ENCODE measurements at places on chromosomes 2 and 18.

- DNase-seq, result no peak
Measured at GRCh38 chr2:225137971-225138370, 95.7 kb upstream of the DOCK10 start.

DNA sequence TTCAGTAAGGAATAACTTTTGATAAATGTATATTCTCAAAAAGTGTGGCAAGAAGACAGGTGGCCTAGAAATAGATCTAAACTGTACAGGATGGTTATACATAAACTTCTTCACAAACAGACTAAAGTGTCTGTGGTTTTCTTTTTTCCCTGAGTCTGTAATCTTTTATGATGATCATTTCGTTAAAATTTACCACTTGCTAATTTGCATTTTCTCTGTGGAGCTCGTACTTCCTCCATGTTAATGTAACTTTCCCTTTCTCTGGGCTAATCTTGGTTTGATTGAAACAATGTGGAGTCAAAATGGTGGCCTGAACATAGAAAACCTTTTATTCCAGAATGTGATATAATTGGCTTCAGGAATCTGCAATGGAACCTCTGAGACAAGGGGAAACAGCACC lies 166.2 kb downstream of the FTCDNL1 start:
- DNase-seq, result no peak

DNA sequence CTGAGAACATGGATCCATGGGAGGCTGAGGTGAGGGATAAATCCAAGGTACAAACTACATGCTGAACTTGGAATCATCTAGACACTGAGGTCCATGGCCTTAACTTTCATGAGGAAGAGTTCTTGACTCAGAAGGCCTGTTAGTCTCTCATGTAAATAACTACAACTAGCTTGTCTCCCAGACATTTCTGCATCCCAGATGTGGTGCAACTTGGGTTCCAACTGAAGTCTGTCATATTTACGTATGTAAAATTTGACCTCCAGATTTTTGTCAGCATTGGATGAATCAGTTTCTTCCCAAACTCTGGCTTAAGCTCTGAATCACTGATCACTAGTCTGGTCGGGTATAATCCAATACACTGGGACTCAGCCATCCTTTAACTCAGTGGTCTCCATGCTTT lies 306.9 kb downstream of the PDE11A start:
- no peak for DNase-seq

DNA sequence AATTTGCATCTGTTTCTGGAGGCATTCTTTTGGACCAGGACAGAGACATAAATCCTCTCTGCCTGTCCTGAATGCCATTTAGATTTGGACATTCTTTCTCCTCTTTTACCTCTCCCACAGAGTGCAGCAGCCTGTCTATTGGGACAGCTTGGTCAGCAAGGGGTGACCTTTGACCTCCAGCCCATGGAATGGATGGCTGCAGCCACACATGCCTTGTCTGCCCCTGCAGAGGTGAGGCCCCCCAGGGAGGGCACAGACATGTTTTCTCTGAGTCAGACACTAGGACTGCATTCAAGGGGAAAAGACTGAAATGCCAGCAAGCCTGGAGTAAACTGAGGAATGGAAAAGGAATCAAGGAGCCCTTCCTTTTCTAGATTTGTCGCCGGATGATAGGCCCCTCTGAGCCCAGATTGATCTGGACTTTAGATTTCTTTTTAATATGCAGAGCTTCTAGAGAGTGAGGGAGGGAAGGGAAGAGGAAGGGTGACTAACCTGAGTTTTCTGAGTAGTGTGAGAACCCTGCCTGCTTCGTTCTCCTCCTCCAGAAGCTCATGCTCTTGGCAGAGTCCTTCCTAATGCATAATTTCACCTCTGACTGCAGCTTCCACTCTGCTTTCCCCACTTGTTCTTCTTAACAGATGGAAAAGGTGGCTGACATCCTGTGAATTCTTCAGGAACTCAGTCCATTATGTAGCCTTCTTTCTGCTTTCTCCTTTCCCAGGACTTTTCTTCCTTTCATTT lies 16.1 kb upstream of the TTLL4 start:
- DNase-seq, result no peak

DNA sequence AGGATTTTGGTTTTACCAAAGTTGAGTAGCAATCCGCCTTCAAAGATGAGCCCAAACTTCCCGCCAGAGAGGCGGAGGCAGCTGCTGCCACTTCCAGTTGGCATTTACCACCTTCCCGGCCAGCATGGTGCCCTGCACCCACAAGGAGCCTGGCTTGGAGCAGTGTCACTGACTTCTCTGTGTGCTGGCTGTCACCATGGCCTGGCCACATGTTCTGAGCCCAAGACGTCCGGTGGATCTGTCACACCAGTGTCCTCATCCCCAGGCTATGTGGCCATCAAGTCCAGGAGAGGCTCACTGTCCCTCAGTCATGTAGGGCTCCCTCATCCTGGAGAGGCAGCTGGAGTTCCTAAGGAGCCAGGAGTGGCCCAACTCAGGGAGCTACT lies 100.6 kb downstream of the ACKR3 start:
- DNase-seq, result no peak

GRCh38 chr2:27408601-27409320 lies 630 bp downstream of the PPM1G start:
- DNase-seq, result no peak

GRCh38 chr2:240573071-240573515 lies 4.8 kb downstream of the RNPEPL1 start:
- no peak for DNase-seq

DNA sequence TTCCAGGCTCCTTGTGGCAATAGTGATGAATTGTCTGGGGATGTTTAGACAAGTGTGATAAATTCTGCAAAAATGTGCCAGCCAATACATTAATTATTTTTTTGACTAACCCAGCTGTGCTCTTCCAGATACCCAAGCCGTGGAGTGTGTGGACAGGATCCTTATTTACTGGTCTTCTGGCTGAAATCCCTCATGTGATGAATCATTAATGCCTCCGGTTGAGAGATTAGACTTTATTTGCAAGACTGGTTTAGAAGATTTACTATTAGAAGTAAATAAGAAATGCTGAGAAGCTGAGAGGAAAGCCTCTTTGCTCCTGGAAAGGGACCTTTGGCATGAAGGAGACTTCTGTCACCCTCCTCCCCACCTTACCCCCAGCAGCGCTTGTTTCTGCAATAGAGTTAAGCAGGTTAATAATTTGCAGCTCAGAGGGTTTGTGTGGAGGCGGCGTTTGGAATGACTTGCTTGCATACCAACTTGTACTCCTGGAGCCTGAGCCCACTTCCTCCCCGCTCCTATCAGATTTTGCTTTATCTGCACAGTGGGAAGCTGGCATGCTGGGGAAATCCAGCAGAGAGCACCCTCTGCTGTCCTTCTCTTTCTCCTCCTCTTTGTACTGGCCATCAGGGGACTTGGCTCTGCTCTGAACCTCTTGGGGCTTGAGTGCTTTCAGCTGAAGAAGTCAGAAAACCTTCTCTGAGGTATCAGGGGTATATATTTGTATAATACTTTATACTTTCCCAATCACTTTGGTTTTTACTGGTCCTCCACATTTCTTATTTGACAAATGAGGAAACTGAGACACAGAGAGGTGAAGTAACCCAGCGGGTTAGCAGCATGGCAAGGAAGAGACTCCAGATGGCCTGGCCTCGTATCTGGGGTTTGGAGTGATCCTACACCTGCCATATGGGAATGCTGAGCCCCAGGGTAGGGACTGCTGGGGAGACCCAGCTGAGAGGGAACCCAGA lies 16.3 kb downstream of the SLC3A1 start:
- peak; percentile 42 for DNase-seq

DNA sequence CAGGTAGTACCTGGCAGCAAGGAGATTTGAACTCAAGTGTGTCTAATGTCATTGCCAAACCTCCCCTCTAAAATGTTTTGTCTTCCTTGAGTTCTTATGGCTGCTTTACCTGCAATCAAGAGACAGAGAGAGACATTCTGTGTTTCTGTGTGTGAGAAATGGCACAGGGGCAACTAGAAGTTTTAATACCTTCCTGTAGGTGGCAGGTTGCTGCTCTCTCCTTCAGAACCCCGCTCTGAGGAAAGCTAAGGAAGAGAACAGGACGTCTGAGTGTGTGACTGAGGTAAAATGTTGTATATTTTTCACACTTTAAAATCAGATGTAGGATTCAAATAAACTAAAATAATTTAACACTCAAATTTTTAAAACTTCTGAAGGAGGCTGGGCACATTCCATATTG lies 19.2 kb downstream of the DTNA start:
- no peak for DNase-seq

- no peak for DNase-seq
Measured at GRCh38 chr2:118443596-118443995, 355.3 kb downstream of the INSIG2 start.

- DNase-seq, result no peak
Measured at GRCh38 chr18:72542342-72542741, 1.8 kb downstream of the CBLN2 start.

GRCh38 chr2:159153951-159154350 lies 132.6 kb downstream of the WDSUB1 start:
- DNase-seq, result no peak

DNA sequence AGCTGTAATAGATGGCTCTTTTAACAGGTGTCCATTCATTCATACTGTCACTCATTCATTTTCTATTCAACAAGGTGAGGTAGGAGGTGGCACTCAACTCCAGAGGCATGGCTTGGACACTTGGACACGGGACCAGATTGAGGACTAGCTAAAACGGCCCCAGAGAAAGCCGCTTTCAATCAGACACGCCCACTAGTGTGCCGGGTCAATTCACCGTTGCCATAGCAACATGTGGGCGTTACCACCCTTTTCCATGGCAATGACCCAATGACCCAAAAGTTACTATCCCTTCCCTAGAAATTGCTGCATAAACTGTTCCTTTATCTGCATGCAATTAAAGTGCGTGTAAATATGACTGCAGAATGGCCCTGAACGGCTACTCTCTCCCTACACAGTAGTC lies 49.2 kb upstream of the LGALSL start:
- peak; percentile 72 for DNase-seq

GRCh38 chr2:129478902-129479517 lies 500.5 kb upstream of the RAB6C start:
- no peak for DNase-seq

- DNase-seq, result peak; percentile 57
Measured at GRCh38 chr2:171598713-171599319, 76.5 kb downstream of the CYBRD1 start.

- DNase-seq, result no peak
Measured at GRCh38 chr2:197034292-197034691, 107.8 kb upstream of the PGAP1 start.

GRCh38 chr2:156986339-156986988 lies 271.0 kb upstream of the GALNT5 start:
- no peak for DNase-seq

GRCh38 chr18:70025580-70025979 lies 77.9 kb upstream of the CD226 start:
- DNase-seq, result no peak

GRCh38 chr2:127000937-127001336 lies 102.2 kb downstream of the TEX51 start:
- DNase-seq, result no peak

DNA sequence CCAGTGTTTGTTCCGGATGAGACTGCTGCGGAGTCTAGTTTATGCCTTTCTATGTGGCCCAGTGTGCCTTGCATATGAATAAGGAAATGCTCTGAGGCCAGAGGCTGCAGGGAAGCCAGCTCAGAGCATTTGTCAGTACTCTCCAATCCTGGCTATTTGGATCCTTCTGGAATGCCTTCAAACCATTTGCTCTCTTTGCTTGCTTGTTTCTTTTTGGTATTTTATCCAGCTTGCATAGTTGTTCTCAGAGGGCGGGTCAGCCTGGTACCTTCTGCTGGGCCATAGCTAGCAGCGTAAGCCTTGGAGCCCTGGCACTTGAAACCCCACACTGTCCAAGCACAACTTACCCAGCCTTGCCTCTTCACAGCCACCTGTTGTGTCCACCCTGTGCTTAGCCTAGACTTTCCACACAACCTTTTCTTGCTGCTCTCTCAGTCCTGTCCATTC lies 20.5 kb downstream of the CENPO start:
- no peak for DNase-seq

DNA sequence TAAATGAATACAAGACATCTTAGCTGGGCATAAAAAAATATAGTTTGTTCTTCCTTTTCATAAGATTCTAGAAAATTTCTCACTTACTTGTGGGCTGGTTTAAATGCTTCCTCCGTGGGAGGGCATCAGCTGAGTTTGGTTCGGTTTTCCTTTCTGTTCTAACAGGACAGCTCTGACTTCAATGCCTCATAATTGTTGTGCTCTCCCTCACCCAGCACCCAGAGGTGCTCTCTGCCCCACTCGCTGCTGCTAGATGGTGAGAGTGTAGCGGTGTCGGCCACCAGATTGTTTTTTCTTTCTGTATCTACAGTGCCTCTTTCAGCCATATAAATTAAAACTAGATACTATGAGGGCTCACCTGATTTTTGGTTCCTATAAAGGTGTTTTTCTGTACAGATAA lies 407.2 kb upstream of the CDH7 start:
- no peak for DNase-seq

DNA sequence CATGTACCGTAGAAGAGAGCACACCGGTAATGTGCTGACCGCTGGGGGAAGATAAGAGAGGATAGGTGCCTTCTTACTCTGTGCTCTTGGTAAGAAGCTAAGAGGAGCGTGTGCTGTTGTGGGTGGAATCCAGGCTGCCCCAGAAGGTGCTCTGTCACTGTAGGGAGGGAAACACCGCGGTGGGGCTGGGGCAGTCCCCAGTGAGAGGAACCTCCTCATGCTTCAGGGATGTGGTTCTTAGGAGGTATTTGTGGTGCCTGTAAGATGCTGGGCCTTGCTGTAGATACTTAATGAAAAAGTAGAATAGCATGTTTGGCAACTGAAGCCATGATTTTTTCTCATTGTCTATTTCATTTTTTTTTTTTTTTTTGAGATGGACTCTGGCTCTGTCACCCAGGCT lies 1.1 kb downstream of the COLEC11 start:
- DNase-seq, result no peak

DNA sequence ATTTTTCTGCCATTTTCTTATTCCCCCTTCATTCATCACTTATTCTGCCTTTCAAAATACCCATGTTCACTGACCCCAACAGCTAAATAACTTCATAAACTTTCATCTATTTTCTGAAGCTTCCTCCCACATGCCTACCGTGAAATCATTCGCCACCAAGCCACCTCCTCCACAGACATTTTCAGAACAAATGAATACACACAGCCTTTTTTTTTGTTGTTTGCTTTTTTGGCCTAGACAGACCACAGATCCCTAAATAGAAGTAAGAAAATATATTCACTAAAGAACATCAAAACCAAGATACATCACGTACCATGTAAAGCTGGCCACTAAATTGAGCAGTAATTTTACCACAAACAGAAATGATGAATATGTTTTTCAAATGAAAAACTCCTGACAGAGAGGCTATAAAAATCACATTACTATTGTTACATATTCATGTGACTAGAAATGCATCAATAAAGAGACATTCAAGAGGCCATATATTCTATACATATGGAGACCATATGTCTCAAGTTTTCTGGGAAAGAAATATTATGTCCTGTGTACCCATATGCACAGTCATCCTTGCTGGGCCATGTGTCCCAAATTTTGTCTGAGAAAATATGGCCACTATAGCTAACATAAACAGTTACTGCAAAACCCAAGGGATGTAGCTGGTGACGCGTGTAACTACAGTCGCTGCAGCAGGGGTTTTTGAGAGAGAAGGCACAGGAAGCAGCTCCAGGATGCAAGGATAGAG lies 200.3 kb downstream of the FBXO15 start:
- no peak for DNase-seq
